AG08396 (cell line): ENCODE measurements at places on chromosomes 16 and 17.

GRCh38 chr17:48295362-48296288, 134.4 kb downstream of the SKAP1 start:
- DNase-seq: no peak

DNA sequence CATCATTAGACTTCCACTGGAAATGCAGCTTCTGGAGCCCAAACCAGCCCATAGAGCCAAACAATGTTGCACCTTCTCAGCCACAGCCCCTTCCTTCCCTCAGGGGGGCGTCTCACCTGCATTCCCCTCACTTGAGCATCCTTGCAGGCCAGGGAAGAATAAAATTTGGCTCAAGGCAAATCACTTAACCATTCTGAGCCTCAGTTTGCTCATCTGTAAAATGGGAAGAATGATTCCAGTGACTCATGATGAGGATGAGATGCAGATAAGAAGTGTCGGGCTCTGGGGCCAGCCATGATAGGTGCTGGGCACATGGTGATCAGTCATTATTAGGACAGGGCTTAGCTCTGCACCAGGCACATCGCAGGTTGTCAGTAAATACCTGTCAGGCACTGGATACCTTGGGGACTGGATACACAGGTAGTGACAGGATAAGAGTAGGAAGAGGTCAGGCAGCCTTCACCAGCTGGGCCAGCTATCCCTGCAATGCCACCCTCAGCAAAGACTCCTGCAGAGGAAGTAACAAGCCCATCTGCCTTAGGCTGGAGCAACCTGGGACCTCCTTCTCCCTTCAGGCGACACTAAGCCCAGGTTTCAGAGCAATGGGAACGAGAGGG, 208.0 kb upstream of the TNRC6C start:
- DNase-seq: no peak

DNA sequence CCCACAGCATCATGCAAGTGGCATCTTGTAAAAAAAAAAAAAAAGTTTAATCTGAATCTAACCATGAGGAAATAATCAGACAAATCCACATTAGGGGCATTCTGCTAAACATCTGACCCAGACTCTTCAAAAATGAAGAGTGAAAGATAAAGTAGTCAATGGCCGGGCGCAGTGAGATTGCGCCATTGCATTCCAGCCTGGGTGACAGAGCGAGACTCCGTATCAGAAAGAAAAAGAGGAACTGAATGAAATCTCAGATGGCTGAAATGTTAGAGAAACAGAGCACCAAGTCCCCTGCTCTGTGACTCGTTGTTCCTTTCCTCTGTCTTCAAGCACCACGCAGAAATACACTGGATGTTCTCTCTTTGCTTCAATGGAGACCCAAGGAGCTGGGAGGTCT, 12.7 kb upstream of the RNF135 start:
- no peak for DNase-seq

GRCh38 chr16:27737513-27737912, 187.6 kb downstream of the KATNIP start:
- no peak for DNase-seq

- no peak for DNase-seq
Measured at GRCh38 chr16:4114257-4115208, 1.7 kb downstream of the ADCY9 start.

DNA sequence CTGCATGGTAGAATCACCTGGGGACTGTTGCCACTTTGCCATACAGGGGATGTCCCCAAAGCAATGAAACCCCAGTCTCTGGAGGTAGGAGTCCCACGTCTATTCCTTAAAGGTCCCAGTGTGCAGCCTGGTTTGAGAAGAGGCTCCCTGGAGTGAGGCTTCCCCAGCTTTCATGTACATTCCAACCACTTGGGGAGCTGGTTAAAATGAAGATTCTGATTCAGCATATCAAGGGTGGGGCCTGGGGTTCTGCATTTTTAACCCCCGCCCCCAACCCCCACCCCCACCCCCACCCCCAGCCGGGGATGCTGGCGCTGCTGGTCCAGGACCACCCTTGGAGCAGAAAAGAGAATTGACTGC, 241.2 kb downstream of the FOXL1 start:
- peak; percentile 25 for DNase-seq

DNA sequence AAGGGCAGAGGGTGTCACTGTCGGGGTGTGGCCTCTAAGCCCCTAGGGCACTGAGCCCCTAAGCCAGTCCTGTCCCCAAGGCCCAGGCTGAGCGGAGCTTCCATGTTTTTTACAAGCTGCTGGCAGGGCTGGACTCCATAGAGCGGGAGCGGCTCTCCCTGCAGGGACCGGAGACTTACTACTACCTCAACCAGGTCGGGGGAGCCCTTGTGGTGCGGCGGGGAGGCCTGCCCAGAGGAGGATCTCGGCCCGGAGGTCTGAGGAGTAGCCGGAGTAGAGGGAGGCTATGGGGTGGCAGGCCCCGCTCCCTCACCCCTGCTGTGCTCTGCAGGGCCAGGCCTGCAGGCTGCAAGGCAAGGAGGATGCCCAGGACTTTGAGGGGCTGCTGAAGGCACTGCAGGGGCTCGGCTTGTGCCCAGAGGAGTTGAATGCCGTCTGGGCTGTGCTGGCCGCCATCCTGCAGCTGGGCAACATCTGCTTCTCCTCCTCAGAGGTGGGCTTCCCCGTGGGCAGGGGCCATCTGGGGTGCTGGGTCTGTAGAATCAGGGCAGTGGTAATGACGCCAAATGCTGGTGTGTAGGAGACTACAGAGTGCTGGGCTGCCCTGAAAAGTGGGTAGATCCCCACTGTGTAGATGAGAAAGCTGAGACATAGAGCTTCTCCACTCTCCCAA, 4.9 kb downstream of the MYO15B start:
- no peak for DNase-seq

GRCh38 chr17:74833501-74834377, 25.9 kb downstream of the GRIN2C start:
- DNase-seq: peak; percentile 83

GRCh38 chr16:53094013-53094630, 39.3 kb downstream of the CHD9 start:
- no peak for DNase-seq

GRCh38 chr16:56422896-56423441, 2.4 kb downstream of the AMFR start:
- DNase-seq: no peak

- peak; percentile 76 for DNase-seq
Measured at GRCh38 chr17:77308861-77309726, 168.3 kb downstream of the SEC14L1 start.

GRCh38 chr17:57442914-57443571, 186.7 kb downstream of the MSI2 start:
- DNase-seq: no peak

GRCh38 chr17:68455901-68456338, 1.4 kb downstream of the WIPI1 start:
- DNase-seq: peak; percentile 44

DNA sequence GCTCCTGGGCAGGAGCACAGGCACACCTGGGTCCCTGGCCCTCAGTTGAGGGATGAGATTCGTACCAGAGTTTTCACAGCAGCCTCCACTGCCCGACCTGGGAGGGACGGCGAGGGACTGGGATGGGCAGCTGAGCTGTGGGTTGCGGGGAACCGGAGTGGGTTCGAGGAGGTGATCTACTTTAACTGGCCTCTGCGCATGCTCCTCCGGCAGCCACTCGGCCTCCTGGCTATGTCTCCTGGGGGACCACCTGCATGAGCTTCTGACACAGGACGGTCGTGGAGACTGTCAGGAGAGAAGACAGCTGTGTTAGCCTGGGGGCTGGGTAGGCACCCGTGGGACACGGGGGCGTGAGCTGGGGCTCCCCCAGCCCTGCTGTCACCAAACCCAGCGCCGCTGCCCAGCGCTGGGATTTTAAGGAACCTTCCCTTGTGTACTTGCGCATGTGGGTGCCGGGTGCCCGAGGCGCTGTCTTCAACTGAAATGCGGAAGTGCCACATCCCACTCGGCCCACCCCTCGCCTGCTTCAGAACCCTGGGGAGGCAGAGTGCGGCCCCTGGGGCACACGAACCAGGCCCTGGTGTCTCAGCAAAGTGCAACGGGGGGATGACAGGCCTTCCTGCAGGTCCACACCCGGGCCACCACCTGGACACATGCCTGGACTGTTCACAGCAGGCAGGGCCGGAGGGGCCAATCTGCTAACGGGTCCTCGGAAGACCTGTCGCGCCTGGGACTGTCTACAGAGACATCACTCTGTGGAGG, 36.4 kb downstream of the SLC7A5 start:
- DNase-seq: no peak

DNA sequence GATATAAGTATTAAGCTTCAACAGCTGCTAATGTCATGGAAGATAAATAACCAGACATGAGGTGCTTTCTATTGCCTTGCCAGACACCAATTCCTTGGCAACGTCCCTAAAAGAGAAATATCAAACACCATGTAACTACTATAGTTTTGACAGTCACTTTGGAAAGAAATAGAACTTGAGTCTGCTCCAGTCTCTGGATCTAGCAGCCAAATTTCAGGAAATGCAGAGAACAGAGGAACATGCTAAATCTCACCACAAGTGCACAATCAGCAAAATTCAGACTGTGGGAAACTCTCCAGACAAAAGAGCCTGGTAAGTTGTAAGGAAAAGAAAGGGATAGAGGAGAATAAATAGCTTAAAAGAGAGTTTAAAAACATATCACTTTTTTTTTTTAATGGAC, 28.4 kb upstream of the TANC2 start:
- DNase-seq: no peak

- DNase-seq: no peak
Measured at GRCh38 chr17:8696906-8697305, 47.7 kb downstream of the CCDC42 start.

DNA sequence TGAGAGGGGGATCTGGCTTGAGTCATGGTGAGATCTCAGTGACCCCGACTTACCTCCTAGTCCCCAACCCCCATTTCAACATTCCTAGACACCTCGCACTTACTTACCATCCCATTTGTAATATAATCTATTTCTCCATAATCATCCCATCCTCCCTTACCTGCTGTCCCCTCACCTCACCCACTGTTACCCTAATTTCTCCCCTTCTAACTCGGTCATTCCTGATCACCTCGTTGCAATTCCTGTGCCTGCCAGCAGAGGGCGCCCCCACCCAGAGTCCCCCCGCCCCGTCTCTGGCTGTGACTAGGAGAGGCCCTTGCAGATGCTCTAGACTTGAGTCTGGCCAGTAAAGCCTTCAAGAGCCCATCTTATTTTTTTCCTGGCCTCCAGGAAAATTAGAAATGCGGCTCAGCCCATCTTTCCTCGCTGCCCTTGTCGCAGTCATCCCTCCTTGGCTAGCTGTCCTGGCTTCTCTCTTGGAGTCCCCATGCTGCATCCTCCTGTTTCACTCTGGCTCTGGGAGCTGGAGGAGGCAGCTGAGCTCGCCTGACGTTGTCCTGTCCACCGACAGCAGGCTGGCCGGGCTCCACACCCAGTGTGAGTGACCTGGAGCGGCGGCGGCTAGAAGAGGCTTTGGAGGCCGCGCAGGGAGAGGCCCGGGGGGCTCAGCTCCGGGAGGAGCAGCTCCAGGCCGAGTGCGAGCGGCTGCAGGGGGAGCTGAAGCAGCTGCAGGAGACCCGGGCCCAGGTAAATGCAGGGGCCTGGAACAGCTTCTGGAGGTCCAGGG, 5.0 kb downstream of the TBKBP1 start:
- DNase-seq: peak; percentile 94

DNA sequence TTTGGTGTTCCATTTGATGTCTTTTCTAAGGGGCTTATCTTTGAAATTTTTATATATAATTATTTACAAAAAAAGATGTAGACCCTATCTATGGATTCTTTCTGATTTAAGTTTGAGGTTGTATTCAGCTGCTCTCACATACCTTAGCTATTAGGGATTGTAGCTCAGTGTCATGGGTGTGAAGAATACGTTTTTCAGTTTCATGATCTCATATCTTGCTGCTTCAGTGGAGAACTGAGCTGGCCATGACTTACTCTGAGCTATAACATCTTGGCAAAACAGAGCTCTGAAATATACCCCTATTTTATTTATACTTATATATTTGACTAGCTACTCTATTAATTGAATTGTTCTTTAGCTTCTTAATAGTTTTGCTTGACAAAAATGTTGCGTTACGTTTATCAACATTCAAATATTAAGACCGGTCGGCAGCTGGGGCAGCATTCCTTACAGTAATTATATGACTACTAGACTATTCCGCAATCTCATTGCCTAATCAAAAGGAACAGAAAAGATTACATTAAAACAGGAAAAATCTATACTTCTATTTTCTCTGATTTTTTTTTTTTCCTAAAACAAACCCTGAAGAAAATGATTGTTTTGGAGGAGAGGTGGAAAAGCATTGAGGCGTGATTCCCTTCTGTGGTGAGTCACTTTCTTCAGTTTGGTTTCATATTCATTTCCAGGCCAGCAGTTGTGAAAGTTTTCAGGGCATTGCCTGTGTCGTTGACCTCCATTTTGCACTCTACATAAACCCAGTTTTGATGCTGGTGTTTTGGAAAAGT, 24.1 kb upstream of the KRT24 start:
- peak; percentile 38 for DNase-seq

DNA sequence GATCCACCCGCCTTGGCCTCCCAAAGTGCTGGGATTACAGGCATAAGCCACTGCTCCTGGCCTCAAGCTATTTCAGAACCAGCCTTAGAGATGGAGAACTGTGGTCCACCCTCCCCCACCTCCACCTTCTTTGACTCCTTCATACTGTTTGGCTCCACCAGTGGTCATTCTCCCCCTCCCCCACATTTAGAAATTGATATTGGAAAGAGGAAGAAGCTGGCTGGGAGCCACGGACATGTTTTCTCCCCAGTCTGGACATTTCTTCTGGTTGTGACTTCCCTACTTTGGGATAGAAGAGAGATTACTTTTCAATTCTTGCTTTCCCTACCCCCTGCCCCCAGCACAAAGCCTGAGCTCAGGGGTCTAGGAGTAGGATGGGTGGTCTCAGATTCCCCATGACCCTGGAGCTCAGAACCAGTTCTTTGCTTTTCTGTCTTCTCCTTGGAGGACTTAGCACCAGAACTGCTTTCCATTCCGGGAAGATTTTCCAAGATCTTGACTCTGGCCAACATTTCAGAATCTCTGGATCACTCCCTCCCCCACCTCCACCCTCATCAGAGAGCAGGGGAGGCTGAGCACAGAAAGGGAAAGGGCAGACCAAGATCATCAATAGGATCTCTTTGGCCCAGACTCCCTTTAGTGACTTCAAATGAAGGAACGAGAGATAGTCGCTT, 16.3 kb downstream of the CAVIN1 start:
- no peak for DNase-seq

DNA sequence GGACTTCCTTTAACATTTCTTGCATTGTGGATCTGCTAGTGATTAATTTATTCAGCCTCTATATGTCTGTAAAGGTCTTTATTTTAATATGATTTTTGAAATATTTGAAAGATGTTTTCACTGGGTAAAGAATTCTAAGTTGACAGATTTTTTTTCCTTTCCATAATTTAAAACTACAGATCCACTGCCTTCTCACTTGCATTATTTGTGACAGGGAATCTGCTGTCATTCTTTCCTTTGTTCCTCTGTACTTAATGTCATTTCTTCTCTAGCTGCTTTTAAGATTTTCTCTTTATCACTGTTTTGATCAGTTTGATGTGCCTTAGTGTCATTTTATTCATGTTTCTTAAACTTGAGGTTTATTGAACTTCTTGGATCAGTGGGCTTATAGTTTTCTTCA, 159.9 kb downstream of the CYB561 start:
- no peak for DNase-seq
